ENCODE measurements at places on chromosomes 7 and 10.

GRCh38 chr7:117227091-117227490 lies 95.8 kb downstream of the WNT2 start:
- DNase-seq, result no peak

DNA sequence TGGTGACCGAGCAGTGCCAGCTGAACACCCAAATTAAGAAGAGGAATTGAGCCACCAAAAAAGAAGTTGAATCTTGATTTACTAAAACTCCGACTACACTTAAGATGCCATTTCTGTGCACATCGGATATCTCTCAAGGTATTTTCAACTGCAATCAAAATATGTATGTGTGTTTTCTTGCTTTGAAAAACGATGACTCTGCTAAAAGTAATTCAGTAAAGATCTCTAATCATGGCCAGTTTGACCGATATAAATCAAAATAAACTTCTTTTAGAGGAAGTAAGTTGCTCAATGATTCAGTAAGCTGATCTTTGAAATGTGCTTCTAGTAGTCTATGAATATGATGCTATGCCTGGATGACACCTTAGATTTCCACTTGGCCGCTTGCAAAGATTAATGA lies 453.5 kb upstream of the TPK1 start:
- DNase-seq, result no peak

GRCh38 chr10:36089790-36090440 lies 447.8 kb upstream of the FZD8 start:
- no peak for DNase-seq

- DNase-seq, result no peak
Measured at GRCh38 chr10:48249763-48250351, 24.6 kb downstream of the FRMPD2 start.

DNA sequence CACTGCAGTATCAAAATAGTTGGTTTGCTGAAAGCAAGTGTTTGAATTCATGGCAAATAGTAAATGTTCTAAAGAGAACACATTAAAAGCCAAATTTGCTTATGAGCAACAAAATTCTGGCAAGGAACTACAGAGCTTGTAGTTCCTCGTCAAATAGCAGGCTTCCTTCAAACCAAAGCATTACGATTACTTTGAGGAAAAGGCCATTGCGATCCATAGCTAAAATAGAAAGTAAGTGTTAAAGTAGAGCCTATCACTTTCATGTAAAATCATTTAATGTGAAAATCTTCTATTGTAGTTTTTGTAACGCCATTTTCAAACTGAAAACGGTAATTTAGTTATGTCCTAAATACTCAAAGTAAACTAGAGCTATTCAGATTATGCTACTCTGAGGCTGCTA lies 20.1 kb downstream of the CACNA2D1 start:
- no peak for DNase-seq

DNA sequence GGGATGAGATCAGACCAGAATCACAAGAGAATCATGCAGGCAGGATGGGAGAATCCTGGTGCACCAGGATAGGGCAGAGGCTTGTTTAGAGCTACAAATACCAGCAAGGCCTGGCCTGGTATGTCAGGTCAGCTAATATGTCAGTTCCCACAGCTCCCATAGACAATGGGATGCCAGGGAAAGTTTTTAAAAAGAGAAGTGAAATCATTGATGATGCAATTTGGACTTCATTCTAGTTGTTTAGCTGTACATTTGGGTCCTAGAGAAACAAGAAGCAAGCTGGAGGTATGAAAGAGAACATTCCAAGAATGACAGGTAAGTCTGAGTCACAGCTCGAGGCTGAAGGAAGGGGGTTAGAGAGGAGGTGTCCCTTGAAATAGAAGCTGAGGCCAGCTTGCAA lies 45.2 kb downstream of the GPR141 start:
- no peak for DNase-seq

GRCh38 chr7:100443096-100443840 lies 7.0 kb upstream of the PPP1R35 start:
- no peak for DNase-seq

DNA sequence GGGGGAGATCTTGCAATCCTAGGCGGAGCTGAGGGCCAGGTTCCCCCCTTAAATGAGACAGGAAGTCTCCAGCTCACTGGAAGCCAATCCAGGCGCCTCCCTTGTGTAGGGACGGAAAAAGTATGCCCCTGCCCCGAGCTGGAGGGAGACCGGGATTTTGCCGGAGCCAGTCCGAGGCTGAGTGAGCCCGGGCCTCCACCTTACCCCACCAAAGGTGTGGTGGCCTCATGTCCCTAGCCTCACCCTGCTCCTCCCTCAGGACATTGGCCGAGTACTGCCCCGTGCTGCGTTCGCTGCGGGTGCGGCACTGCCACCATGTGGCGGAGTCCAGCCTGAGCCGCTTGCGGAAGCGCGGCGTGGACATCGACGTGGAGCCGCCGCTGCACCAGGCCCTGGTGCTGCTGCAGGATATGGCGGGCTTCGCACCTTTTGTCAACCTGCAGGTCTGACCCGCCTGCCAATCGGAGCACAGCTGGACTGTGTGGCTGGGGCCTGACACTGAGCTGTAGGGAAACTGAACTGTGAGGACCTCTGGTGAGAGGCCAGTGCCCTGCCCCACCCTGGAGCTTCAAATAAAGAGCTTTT lies 2.0 kb downstream of the FBXL15 start:
- no peak for DNase-seq

DNA sequence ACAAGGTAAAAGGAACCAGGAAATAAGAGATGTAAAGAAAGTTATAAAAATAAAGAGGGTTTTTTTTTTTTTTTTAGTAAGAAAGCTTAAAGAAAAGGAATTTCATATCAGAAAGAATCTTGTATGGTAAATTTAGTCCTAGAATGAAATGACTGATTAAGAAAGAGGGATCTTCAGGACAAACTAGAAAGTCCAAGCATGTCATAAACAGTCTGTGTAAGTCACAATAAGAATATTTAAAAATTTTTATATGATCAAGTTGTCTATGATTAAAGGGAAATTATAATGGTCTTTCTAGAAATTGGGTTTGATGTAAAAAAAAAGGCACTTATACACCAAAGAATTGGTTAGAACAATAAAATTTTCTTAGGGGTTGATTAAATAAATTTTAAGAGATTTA lies 289.5 kb downstream of the XPNPEP1 start:
- no peak for DNase-seq

DNA sequence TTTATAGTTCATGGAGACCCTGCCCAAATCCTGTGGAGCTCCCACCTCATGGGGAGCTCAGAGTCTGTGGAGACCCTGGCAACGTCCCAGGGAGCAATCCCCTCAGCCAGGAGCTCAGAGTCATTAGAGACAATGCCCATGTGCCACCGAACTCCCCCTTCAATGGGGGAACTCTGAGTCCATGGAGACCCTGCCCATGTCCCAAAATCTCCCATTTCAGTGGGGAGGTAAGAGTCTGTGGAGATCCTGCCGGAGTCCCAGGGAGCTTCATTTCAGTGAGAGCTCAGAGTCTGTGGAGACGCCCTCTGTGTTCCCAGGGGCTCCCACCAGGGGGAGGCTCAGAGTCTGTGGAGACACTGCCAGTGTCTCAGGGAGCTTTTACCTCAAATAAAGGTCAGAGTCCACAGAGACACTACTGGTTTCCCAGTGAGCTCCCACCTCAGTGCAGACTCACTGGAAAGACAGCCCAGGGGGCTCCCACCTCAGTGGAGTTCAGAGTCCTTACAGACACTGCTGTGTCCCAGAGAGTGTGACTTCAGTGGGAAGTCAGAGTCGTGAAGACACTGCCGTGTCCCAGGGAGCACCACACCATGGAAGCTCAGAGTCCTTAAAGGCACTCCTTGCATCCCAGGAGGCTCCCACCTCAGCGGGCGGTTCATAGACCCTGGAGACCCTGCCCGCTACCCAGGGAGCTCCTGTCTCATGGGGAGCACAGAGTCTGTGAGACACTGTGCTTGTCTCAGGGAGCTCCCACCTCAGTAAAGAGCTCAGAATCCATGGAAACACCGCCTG lies 5.0 kb downstream of the MYO1G start:
- DNase-seq, result no peak

GRCh38 chr7:129947701-129948100 lies 5.1 kb downstream of the UBE2H start:
- no peak for DNase-seq

GRCh38 chr10:61618388-61618961 lies 44.3 kb upstream of the CABCOCO1 start:
- no peak for DNase-seq

DNA sequence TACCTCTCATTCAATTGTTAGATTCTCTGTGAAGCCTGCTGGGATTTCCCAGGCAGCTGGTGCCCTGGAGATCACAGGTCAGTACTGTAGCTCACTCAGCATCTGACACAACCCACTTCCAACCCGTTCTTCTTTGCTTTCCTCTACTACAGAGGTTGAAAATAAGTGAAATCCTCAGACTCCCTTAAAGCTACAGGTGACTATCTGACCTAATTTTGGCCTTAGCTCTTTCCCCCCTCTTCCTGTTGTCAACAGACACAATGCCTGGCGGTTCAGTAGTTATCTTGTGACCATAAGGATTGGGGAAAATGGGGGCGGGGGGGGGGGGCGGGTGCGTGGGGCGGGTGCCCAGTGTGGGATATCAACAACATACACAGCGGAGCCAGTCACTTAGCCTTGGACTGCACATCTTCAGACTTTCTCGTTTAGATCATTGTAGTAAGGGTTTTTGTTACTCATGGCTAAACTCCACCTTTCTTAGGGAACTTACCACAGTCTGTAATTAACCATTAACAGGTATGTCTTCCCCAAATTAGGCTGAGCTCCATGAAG lies 37.8 kb downstream of the MTPN start:
- DNase-seq, result no peak

DNA sequence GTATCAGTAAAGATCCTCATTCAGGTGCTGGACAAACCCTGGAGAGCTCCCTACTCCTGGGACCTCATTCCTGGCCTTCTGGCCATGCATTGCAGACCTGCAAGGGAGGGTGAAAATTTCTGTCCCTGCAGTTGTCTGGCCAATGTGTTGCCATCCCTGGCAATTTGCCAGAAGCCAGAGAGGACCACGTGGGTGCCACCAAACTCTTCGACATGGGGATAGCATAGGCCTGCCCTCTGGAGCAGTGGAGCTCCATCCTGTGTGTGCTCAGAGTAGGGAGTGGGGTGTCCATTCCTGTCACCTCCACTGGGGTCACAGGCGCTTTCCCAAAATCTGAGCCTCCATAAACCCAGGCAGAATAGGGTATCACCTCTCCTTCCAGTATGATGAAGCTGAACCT lies 31.2 kb downstream of the DMBT1 start:
- no peak for DNase-seq

GRCh38 chr7:140593672-140593982 lies 47.0 kb downstream of the DENND2A start:
- DNase-seq, result no peak

GRCh38 chr10:132723330-132723970 lies 62.5 kb downstream of the NKX6-2 start:
- DNase-seq, result no peak

DNA sequence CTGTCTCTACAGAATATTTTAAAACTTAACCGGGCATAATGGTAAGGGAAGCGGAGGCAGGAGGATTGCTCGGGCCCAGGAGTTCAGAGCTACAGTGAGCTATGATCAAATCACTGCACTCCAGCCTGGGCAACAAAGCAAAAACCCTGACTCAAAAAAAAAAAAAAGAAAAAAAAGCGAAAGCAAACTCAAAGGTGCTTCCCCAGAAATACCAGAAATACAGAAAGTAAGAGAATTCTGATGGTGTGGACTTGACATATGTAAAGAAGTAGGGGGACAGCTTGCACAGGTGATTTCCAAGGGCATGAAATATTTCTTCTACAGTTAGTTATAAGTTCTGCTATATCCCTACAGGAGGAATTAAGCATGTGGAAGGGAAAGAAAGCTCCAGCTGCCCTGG lies 69.7 kb upstream of the APBB1IP start:
- no peak for DNase-seq

Measured in GM12864 (cell line).